ENCODE measurements at places on chromosomes 13 and 19. TPM values are rescaled to one million over a fixed set of nuclear protein-coding genes. Genes with fewer than 3 reads are reported as not detected.

The CERS1 gene
- total RNA-seq = 1.7 TPM

The MCEMP1 gene
- not detected for total RNA-seq

The ZNF793 gene
- 3.4 TPM for total RNA-seq

The LMTK3 gene
- not detected for total RNA-seq

The C13orf42 gene
- not detected for total RNA-seq

The ZNF878 gene
- not detected for total RNA-seq

The ZNF568 gene
- total RNA-seq = 10.4 TPM
